ENCODE measurements at places on chromosomes 1 and 21.

DNA sequence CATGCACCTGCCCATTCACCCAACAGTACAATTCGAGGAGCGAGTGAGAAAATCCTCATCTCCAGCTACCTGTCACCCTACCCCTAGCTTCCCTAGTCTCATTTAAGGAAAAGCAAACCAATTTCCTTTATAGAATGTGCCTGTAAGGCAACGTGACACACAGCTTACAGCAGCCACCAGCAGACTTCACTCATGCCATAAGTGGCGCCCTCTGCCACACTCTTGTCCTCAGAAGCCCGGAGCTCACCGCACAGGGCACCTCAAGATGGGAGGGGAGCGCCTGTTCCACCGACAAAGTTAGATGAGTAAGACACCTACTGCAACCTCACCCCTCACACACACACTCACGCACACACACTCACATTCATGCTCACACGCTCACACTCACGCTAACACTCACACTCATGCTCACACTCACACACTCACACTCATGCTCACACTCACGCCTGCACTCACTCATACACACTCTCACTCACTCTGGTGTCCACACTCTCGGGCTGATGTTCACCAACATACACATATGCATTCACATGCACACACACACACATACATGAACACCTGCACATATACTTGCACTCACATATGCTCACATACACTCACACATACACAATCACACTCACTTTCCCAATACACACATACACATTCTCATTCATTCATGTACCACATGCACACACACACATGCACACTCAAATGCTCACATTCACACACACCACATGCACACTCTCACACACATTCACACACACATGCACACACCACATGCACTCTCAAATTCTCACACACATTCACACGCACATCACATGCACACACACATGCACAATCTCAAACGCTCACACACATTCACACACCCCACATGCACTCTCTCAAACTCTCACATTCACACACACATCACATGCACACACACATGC lies 170.7 kb downstream of the PSMG1 start:
- no peak for DNase-seq

- DNase-seq = no peak
Measured at GRCh38 chr1:63127376-63127775, 195.0 kb upstream of the FOXD3 start.

DNA sequence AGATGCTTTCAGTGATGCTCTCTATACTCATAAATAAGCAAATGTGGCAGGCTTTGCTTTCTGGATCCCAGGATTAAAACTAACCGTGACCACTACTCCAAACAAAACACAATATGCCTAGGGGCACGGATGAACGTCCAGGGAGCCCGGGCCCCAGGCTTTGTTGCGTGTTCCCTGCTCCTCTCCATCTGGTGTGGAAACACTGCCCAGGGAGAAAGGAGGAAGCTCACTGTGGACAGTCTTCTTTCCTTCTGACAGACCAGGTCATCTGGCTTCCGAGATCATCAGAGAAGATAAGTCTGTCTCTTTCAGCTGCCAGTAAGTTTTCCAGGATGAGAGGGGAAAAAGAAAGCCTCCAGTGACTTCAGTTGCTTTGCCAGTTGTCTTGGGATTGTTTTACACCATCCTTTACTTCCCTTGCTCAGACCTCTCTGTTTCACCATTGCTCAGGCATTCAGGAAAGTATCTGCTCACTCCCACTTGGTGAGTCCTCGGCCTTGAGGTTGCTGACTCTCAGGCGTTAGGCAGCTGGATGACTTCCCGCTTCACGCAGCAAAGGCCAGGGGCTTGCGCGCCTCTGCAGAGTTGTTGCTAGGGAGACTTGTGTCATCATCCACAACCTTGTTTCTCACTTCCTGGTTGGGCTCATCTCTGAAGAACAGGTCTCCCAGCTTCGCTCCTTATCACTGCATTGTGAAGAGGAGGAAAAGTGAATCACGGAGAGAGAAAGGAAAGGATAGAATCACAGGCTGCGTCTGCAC lies 20.6 kb upstream of the PGD start:
- DNase-seq = peak; percentile 22

GRCh38 chr1:111193712-111194480 lies 6.5 kb downstream of the DENND2D start:
- DNase-seq = no peak

DNA sequence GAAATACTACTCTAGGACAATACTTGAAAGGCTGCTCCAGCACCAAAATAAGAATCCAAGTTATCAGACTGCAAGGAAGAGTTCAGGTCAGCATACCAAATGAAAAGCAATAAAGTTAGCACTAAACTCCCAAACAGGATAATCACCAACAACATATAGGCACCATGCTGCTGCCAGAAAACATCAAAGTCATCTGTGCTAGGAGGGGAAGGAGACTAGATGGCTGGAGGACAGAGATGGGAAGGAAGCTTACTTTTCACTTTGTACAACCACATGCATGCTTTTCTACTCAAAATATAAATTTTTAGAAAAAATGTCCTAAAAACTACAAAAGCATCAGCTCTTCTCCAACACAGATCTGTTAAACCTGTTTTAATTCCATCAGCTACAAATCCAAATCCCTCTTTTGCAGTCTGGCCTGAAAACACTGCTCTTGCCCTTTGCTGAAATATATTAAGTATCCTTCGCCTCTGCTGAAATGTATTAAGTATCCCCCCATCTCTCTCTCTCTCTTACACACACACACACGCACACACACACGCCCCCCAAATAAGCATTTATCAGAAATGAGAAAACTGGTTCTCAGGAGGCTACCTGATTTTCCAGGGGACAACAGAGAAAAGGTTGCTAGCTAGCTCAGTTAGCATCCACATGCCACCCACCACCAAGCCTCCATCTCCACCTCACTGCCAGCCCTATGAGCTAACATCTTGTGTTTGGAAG lies 1.5 kb downstream of the GATAD2B start:
- no peak for DNase-seq

GRCh38 chr1:44740179-44740617 lies 561 bp downstream of the KIF2C start:
- no peak for DNase-seq

GRCh38 chr21:37551993-37552355 lies 185.4 kb downstream of the DYRK1A start:
- DNase-seq = no peak

DNA sequence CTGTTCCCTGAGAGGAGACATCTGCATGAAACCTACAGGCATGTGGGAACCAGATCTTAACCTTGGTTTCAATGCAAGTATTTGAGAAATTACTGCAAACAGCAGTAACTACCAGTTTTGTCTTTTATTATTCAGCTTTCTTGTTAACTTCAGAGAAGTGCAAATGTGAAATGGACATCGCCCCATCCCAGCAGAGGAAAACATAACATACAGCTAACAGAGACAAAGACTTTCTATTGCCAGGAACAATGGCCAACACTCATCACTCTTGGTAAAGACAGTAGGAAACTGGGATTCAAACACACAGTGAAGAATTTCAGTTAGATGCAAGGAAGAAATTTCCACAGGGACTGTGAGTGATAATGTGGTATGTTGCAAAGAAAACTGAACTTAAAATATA lies 115.1 kb downstream of the SLC30A10 start:
- DNase-seq = no peak

GRCh38 chr1:45926330-45926729 lies 122.9 kb downstream of the MAST2 start:
- DNase-seq = no peak

- DNase-seq = peak; percentile 21
Measured at GRCh38 chr1:31663622-31664452, 19.2 kb upstream of the PEF1 start.

GRCh38 chr1:238681021-238681420 lies 705.3 kb upstream of the CHRM3 start:
- DNase-seq = no peak

- no peak for DNase-seq
Measured at GRCh38 chr1:245154429-245155271, at the start of gene KIF26B. KIF26B (plus strand) TSS chr1:245154985; CDS start chr1:245155425, 440 bp downstream.

- no peak for DNase-seq
Measured at GRCh38 chr1:15640667-15641066, 23.4 kb downstream of the DDI2 start.

GRCh38 chr1:14853518-14853917 lies 255.0 kb downstream of the KAZN start:
- DNase-seq = no peak

- DNase-seq = no peak
Measured at GRCh38 chr1:117826540-117827078, 102.8 kb downstream of the GDAP2 start.

DNA sequence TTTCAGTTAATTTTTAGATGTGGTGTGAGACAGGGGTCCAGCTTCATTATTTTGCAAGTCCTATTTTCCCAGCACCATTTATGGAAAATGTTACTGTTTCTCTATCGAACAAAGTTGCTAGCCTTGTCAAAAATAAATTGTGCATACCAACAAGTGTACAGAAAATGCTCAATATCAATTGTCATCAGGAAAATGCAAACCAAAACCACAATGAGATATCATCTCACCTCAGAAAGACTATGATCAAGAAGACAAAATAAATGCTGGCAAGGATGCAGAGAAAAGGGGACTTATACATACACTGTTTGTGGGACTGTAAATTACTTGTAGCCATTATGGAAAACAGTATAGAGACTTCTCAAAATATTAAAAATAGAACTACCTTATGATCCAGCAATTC lies 54.8 kb downstream of the VCAM1 start:
- no peak for DNase-seq

- no peak for DNase-seq
Measured at GRCh38 chr1:91176250-91176649, 154.4 kb upstream of the ZNF644 start.

GRCh38 chr1:115680730-115681111 lies 39.0 kb downstream of the VANGL1 start:
- no peak for DNase-seq

DNA sequence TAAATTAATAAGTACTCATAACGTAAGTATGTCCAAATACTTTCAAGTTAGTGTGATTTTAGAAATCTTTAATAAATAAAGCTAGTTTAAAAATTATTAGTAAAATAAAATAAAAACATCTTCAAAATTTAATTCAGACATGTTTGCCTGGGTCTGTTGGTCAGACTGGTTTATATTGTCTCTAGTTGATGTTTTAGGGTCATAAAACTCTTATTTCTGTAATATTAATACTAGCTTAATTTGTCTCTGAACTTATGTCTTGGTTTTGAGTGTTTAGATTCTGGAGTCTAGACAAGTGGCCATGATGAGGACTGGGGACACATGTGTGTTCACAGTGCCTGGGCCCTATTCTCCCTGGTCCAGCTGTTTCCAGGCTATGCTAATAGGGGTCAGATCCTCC lies 184.5 kb upstream of the TNR start:
- DNase-seq = no peak

- DNase-seq = no peak
Measured at GRCh38 chr21:44598061-44598460, 2.3 kb upstream of the KRTAP10-7 start.

GRCh38 chr1:108201687-108202086 lies 1.5 kb upstream of the SLC25A24 start:
- DNase-seq = no peak

DNA sequence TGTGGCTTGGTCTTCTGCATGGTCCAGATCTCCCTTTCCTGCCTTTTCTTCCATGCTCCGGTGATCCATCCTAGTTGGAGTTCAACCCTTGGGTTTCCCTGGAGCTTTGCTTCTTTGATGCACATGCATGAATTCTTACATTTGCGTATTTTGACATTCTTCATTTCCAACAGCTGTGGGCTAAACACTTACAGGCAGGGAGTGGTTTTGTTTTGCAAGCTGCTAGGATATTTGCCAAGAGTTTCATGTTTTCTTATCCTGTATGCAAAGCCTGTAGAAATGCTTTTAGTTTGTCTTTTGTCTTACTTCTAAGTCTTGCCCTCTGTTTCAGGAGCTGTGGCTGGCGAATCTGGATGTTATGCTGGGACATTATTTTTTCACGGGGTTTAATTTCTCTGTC lies 90.3 kb upstream of the PAXBP1 start:
- no peak for DNase-seq

- no peak for DNase-seq
Measured at GRCh38 chr1:228039986-228040385, 33.2 kb downstream of the WNT3A start.

DNA sequence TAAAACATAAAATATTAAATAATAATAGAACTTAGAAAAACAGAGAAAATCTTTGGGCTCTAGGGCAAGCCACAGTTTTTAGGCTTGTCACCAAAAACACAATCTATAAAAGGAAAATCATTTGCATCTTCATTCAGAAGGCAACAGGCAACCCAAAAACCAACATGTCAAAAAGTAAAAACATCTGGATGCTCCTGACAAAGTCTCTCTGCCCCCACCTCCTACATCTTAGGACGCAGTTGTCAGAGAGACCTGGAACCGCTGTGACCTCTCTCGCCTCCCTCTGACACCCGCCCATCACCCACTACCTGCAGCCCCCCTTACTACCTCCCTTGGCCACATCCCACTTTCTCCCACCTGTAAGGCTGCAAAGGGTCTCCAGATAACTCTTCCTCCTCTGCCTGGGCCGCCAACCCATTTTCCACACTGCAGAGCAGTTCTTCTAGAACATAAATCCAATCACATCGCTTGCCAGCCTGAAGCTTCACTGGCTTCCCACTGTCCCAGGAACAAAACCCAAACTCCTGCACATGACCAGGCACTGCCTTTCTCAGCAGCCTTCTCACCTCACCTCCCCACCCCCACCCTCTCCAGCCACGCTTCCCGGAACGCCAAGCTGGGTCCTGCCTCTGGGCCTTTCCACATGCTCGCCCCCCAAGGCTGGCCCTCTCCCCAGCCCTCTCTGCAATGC lies 14.7 kb downstream of the PRDM15 start:
- no peak for DNase-seq

- DNase-seq = no peak
Measured at GRCh38 chr1:63632110-63632509, 38.9 kb downstream of the PGM1 start.

GRCh38 chr1:27774654-27775053 lies 1.6 kb downstream of the STX12 start:
- no peak for DNase-seq

DNA sequence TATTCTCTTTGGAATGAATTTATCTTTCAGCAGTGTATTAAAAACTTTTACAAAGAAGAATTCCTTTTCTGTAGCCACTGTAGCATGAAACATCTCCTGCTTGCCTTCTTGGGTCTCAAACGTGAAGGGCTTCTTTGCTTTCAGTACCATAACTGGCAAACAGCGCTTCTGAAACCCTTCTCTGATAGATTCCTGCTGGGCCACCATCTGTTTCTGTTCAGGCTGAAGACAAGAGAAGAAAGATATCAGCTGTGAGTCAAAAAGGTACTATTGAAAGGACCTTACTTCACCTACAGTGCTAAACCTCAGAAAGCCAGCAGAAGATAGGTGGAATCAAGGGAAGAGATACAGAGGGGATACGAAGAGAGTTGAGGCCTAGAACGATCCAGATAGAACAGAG lies 10.5 kb downstream of the AIM2 start:
- DNase-seq = no peak

- no peak for DNase-seq
Measured at GRCh38 chr1:223844787-223845036, 1.0 kb downstream of the TP53BP2 start.

Measured in hypothalamus (tissue), 51 donors.